ENCODE measurements at places on chromosomes 6 and 20. TPM values are rescaled to one million over a fixed set of nuclear protein-coding genes. Genes with fewer than 3 reads are reported as not detected.

GRCh38 chr20:14319704-14320103 lies 17.7 kb downstream of the FLRT3 start:
- DNase-seq = no peak

- no peak for DNase-seq
These were observed 3.7 kb downstream of the MAP3K4 start for GRCh38 chr6:160995271-160995670.

- DNase-seq = no peak
These were observed 4.2 kb downstream of the VEGFA start for GRCh38 chr6:43773980-43774775.

GRCh38 chr6:107642095-107642860 lies 152.4 kb downstream of the SOBP start:
- no peak for DNase-seq

- no peak for DNase-seq
These were observed 8.5 kb downstream of the TFEB start for GRCh38 chr6:41726876-41727275.

- DNase-seq = no peak
These were observed 89.8 kb upstream of the UST start for GRCh38 chr6:148657048-148657447.

DNA sequence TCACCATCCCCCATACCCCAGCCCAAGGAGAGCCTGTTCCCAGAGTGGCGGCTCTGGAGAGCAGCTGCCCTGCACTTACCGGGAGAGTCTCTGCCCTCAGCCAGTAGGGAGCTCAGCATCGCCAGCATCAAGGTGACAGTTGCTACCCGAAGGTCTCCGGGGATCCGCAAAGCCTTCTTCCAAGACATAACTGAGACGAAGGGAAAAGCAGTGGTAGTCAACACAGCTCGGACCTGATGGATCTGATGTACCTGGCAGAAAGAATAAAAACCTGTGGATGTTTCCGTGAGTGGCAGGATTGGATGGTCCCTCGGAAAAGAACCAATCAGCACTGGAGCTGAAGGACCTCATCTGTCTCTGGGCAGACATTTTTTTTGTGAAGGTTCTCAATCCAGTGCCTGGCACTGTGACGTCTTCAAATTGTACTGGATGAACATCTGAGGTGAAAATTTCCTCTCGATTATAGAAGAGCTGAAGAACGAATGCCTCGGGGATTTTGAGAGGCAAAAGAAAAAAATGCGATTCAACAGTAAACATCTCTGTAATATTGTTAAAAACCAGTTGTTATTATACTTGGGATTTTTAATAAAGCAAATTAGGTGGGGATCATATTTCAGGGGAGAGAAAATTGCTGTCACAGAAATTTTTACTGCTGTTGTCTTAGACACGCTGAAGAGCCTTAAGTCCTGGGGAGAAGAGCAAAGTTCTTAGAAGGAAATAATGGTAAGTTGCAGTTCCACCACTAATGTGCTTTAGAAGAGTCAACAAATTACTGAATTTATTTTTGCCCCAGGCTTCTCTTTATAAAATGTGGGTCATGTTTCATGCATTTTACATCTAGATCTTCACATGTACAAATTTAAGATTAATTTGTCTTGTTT lies at the start of gene HLA-DQB1:
Gene HLA-DQB1 (minus strand): TSS at position 238 of the 881 bp plus-strand sequence. CDS start 50 bp downstream, at position 188.
- DNase-seq = peak; percentile 48

DNA sequence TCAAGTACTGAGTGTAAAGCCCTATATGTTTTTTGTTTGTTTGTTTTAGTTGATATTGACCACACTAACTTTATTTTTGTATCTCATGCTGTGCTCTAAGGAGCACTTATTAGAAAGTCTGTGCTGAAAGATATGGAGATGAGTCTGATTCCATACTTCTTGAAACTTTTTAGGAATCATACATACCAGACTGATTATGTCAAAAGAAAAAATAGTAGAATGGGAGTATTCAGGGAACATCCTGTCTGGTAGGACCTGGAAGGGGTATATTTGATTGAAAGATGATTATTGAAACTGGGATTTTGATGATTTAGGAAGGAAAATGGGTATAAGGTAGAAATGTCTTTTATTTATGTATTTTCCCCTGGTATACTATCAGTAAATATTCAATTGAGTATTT lies 111.4 kb downstream of the QKI start:
- no peak for DNase-seq

- no peak for DNase-seq
These were observed 725 bp downstream of the BTBD3 start for GRCh38 chr20:11918391-11918845.

DNA sequence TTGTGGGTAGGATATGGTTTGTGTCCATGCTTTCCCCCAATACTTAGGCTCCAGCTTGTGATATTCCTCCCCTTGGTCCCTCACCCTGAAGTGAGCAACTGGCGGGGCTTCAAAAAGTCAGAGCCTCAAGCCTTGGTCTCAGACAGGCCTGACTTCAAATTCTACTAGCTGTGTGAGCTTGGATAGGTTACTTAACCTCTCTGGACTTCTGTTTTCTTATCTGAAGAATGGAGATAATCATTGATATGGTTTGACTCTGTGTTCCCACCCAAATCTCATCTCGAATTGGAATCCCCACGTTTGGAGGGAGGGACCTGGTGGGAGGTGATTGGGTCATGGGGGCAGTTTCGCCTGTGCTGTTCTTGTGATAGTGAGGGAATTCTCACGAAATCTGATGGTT lies 94.9 kb upstream of the CD83 start:
- DNase-seq = no peak

GRCh38 chr20:17972121-17972520 lies 3.3 kb downstream of the MGME1 start:
- DNase-seq = no peak

DNA sequence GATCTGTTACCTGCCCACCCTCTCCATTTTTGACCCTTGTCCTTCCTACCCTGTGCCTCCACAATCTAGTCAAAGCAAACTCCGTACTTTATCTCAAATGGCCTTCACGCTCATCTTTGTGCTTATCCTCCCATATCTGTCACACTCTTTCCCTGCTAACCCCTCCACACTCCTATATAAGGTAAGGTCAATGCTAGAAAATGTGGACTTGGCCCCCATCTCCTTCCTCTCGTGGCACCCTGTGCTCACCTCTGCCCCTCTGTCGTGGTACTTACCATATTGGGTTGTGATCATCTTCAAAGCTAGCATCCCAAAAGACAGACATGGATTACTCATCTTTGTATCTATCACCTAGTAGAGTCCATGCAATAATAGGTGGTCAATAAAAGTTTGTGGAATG lies 127.6 kb upstream of the FOXQ1 start:
- no peak for DNase-seq

Gene TOX2
- 2.7 TPM for polyA plus RNA-seq

Gene SOX4
- polyA plus RNA-seq = 152 TPM

Gene CDSN
- polyA plus RNA-seq = not detected

Gene POPDC3
- polyA plus RNA-seq = 0.26 TPM

Data from right renal cortex interstitium (tissue), 3 donors.